ENCODE measurements at places on chromosomes 6 and 20. TPM values are rescaled to one million over a fixed set of nuclear protein-coding genes. Genes with fewer than 3 reads are reported as not detected.

- no peak for DNase-seq
These were observed 595.7 kb downstream of the TFAP2B start for GRCh38 chr6:51414361-51414760.

DNA sequence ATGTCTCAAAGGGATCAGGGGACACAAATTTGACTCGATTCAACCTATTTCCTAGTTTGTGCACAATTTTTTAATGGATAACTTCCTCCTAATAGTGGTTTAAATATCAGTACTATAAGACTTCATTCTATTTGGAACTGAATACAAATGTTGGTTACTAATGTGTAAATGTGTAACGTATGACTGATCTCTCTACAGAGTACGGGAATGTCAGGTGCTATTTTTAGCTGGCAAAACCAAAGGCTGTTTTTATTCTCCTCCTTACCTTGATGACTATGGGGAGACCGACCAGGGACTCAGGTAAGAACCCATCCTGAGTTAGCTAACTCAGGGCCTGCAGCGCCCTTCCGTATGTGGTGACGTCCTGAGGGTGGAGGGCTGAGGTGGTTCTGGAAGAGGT lies 33.0 kb downstream of the PRPH2 start:
- DNase-seq: no peak

DNA sequence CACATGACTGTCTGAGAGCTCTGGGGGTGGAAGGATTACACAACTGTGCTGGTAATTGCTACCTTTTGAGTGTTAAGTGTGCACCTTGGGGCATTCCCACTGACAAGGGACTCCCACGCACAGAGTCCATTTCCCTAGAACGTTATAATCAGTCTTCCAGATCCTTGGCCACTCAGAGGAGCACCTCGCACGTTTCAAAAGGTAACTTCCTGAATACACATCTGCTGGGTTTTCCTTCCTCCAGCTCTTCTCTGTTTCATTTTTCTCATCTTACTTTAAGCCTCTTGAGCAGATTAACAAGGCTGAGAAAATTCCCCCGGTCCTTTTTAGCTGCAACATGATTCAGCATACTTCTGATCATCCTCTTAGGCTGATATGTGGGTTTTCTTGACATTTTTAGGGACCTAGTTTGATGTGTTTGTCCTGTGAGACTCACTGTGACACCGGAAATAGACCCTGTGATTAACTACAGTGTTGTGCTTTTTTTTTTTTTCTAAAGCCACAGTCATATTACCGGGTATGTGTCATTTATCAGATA lies 98.4 kb upstream of the DUSP22 start:
- DNase-seq: no peak

- DNase-seq: no peak
These were observed 780 bp downstream of the TFAP2A start for GRCh38 chr6:10413850-10414738.

- no peak for DNase-seq
These were observed 40.6 kb downstream of the SH3BGRL2 start for GRCh38 chr6:79671600-79672266.

DNA sequence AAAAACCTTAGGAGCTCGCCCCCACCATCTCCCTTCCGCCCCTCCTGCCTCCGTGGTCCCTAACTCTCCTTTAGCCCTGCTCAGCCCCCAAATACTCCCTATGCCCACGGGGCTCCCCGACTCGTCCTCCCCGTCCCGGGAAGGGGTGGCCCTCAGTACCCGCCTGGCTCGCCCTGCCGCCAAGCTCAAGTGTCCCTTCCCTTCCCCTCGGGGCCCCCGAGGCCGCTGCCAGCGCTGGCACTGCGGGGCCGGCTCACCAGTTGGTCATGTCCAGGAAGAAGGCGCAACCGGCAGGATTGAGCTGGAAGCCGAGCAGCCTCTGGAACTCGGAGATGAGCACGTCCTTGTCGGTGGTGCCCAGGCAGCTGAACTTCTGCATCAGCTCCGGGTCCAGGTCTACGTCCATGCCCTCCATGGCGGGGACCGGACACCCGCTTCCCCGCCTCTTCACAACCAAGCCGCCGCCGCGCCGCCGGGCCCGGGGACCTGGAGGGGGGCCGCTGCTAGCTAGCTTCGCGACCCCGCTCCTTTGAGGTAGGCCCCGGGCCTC lies 303 bp downstream of the ILRUN start:
- DNase-seq: peak; percentile 90

DNA sequence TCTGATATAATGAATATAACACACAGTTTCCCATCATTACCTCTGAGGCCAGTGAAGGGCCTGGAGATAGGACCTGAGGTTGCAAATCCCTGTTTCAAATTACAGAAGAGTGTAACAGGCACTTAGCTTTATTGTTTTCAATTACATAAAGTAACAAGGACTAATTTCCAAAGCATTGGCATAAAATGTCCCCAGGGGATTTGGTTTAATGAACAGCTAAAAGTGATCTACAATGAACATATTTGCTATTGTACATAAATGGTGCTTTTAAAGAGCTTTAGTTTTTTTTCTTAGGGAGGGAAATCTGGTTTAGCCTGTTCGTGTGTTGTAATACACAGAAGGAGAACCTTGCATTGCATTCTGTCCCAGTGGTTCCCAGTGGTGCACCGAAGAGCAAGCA lies 54.4 kb downstream of the HMGN3 start:
- DNase-seq: no peak

DNA sequence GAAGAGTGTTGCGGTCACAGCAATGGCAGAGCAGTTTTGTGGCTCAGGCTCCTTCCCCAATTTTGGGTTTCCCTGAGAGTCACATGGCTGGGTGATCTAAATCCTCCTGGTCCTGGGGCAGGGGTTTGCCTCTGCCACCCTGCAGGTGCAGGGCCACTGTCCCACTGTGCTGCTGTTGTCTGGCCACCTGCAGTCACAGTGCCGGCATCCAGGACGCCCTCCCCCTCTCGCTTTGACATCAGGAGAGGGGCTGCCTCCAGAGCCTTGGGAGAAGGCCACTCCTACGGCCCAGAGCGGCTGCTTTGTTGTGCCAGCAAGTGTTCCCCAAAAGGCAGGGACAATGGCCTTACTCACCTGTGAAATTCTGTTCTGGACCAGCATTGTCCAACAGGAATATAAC lies 449.0 kb downstream of the QKI start:
- DNase-seq: no peak

- no peak for DNase-seq
These were observed 806 bp downstream of the MICAL1 start for GRCh38 chr6:109454496-109455436.

NRSN1 gene
- not detected for total RNA-seq

- DNase-seq: no peak
These were observed 144.5 kb downstream of the CEBPB start for GRCh38 chr20:50335105-50335504.

- DNase-seq: no peak
These were observed 11.1 kb upstream of the LSM14B start for GRCh38 chr20:62111148-62111547.

DNA sequence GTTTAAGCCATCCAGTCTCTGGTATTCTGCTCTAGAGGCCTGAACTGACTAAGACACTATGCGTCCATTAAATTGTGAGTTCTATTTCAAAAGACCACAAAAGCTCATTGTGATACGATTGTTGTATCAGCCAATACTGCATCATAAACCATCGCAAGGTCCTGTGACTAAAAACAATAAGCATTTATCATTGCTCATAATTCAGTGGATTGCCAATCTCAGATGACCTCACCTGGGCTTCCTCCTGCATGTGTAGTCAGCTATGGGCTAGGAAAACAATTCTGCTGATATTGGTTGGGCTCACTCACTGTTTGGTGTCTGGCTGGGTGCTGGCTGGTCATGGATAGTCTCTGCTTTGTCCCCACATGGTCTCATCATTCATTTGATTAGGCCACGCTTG lies 592.7 kb upstream of the BTBD3 start:
- no peak for DNase-seq

BFSP1 gene
- not detected for total RNA-seq

DNA sequence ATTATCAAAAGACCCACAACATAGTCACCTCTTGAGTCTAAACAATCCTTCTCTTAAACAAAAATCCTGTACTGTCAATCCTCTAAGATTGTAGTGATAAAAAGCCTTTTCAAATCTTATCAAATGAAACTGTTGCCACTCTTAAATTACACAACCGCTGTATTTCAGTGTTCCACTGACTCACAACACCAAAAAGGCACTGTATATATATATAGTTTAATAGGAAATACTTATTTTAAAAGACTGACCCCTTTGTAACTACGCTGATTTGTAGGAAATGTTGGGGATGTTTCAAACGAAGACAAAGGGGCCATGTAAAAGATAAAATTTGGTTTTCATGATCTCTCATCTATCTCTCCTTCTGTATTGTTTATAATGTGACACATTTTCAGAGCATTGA lies 14.1 kb downstream of the CPNE1 start:
- no peak for DNase-seq

DNA sequence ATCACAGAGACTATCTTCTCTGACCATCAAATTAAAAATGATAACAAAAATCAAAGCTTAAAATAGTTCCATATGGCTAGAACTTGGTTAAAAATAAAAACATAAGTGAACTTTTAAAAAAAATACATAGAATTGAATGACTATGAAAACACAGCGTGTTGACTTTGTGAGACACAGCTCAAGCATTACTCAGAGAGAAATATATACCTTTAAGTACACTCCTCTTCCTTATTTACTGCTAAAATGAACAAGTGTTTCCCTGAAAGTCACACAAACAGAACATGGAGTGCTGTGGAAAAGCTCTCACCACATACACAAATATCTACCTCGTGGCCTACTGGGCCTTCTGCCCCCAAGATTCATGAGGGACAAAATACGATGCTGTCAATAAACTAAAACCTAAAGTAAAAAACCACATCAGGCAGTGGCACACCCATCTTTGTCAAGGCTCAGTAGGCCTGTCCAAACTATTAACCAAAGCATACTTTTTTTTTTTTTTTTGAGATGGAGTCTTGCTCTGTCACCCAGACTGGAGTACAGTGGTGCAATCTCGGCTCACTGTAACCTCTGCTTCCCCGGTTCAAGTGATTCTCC lies 7.5 kb downstream of the FAXC start:
- no peak for DNase-seq

- no peak for DNase-seq
These were observed 78.6 kb upstream of the SLC22A16 start for GRCh38 chr6:110554966-110555460.

DNA sequence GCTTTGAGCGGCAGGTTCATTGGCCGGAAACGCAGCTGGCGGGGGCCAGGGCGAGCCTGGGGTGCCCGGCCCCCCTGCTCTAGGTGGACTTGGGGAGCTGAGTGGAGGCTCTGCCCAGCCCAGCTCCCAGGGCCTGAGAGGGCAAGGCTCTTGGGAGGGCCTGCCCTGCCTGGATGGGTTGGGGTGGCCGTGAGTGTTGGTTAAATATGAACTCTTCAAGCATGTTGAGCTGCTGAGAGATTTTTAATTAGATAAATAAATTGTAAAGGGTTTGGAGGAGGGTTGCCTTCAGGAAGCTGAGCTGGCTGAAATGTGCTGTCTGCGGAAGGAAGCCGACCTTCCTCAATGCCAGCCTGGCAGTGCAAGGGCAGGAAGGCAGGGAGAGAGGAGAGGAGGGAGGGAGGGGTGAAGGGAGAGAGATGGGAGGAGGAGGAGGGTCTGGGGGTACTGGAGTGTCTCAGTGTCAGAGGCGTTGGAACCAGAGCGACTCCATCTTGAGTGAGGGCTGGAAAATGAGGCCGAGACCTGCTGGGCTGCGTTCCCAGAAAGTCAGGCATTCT lies 39.4 kb upstream of the PMEPA1 start:
- DNase-seq: no peak

GRCh38 chr6:3343089-3343883 lies 84.5 kb downstream of the PSMG4 start:
- no peak for DNase-seq

ASIP gene
- not detected for total RNA-seq

DNA sequence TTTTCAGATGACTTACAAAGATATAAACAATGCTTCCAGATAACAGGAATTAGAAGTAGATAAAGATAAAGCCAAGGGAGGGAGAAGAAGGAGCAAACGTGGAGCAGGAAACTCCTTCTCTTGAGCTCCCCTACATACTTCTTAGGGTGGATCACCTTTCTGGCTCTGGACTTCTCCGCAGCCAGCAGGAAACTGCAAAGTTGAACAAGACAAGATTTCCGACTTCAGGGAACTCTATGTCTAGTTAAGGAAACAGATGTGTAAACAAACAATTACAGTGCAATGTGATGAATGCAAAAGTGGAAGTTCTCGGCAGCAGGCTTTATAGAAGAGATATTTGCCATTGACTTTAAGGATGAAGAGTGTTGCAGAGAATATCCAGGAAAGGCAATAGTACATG lies 134.0 kb upstream of the MARCKS start:
- no peak for DNase-seq

HRH3 gene
- not detected for total RNA-seq

DNA sequence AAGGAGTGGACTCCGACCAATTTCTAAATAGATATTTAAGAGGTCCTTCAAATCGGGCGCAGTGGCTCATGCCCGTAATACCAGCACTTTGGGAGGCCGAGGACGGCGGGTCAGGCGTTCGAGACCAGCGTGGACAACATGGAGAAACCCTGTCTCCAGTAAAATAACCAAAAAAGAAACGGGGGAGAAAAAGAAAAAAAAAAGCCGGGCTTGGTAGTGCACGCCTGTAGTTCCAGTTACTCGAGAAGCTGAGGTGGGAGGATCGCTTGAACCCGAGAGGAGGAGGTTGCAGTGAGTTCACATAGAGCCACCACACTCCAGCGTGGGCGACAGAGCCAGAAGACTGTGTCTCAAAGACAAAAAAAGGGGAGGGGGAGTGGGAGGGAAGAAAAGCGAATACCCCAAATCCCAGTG lies 53.3 kb upstream of the HFE start:
- no peak for DNase-seq

GRCh38 chr20:25256226-25256859 lies 8.5 kb downstream of the PYGB start:
- DNase-seq: peak; percentile 37

SEMG1 gene
- total RNA-seq: not detected

- no peak for DNase-seq
These were observed 17.1 kb upstream of the ULBP3 start for GRCh38 chr6:150086026-150086425.

DNA sequence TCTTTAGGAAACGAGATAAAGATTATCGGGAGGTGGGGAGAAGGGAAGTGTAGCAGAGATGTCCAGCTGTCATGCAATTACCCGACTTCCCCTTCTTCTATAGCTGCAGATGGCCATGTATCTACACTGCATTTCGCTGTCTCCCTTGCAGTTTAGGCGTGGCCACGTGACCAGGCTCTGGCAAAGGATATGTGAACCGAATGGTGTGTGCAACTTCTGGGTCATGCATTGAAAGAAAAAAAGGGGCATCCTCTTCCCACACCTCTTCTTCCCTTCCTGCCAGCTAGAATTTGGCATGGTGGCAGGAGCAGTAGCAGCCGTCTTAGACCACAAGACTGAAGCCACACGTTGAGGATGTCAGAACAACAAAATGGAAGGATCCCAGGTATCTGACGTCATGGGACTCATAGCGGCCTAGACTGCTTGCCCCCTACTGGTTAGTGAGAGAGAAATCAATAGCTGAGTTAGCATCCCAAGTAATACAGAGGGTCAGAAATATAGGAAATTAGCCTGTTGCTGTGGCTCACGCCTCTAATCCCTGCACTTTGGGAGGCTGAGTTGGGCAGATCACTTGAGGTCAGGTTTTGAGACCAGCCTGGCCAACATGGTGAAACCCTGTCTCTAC lies 32.8 kb downstream of the TCF15 start:
- no peak for DNase-seq
